ENCODE measurements at places on chromosomes 2 and 18. TPM values are rescaled to one million over a fixed set of nuclear protein-coding genes. Genes with fewer than 3 reads are reported as not detected.

GRCh38 chr2:160679686-160680085 lies 186.1 kb upstream of the RBMS1 start:
- no peak for DNase-seq

DNA sequence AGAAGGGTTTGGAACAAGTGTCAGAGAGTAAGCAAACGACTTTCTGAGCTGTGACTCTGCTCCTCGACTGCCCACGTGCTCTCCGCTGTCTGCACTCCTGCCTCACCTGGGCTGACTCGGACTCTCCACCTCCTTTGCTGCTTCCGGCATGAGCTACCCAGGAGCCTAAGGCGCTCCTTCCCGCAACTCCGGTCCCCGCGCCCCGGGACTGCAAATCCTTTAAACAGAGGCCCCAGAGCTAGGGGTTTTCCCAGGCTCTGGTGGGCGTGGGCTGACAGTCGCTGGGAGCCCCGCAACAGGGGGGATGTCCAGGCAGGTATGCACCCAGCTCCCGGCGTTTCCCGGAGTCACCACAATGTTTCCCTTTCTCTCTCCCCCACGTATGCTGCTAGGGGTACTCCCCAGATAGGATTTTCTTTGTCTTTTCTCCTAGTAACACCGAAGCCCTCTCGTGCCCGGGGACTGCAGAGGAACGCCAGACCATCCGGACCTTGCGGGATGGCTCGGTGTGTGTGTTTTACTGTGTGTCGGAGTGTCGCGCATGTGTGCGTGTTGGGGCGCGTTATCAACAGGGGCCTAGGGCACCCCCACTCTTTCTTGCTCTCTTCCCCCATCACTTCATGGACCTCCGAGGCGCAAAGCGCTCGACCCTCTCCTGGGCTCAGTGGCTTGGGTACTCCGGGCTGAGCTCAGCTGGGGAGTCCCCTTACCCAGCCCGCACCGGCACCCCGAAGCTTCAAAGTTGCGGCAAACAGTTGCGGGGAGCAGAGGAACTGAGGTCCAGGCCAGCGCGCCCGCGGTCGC lies 691 bp upstream of the THSD7B start:
- no peak for DNase-seq

GRCh38 chr2:129347486-129348217 lies 631.8 kb upstream of the RAB6C start:
- DNase-seq: no peak

- peak; percentile 52 for DNase-seq
These were observed 119.2 kb downstream of the ANKRD44 start for GRCh38 chr2:197191177-197191939.

GRCh38 chr2:105636109-105636740 lies 108.5 kb upstream of the NCK2 start:
- no peak for DNase-seq

GRCh38 chr2:36965751-36966369 lies 476 bp downstream of the STRN start:
- peak; percentile 50 for DNase-seq

DNA sequence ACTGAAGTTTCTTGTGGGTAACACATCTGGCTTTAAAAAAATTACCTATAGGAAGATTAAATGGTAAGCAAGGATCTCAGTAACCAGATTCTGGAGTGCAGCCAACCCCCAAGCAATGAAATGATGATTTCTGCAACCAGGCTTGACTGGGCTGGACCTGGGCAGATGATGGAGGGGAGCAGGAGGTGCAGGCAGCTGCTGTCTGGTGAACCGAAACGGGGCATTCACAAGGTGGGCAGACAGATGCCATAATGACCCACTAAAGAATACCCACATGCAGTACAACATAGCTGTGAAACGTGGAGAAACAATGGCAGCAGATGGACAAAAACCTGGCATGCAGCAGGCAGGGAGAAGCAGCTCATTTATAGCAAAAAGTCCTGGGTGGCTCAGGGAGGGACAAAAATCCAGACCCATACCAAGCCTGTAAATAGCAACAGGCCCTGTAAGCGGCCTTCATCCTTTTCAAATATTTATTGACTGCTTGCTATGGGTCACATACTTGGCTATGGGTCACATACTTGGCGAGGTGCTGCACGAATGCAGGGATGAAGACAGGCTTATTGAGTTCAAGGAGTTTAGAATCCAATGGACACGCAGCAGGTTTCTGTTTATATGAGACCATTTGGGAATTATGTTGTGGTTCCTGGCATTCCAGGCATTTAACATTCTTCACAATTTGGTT lies 244.7 kb downstream of the HRH4 start:
- DNase-seq: peak; percentile 49

DNA sequence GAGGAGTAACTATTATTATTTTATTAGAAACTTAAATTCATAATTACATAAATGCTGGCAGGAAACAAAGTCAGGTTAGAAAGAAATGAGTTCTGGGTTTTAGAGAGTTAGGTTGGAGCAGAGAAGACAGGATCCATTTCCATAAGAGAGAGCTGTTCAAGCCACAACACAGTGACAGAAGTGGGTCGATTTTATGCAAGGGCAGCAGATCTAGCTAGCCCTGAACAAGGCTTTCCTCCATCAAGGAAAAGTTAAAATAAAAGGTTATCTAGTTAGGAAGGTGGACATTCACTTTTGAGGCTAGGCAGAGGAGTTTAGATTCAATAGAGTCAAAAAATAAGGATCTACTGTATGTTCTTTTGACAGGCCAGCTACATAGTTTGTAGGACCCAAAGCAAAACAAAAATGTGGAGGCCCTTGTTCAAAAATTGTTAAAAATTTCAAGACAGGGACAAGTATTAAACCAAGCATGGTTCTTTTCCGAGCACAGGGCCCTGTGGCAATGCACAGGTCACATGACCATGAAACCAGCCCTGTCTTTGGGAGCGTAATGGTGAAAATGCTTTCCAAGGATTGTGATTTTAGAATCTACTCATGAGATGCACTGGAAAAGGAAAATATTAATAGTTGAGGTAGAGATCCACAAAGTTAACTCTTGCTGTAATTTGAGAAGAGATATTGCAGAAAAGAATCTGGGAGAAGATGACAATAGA lies 91.2 kb upstream of the CREB1 start:
- no peak for DNase-seq

DNA sequence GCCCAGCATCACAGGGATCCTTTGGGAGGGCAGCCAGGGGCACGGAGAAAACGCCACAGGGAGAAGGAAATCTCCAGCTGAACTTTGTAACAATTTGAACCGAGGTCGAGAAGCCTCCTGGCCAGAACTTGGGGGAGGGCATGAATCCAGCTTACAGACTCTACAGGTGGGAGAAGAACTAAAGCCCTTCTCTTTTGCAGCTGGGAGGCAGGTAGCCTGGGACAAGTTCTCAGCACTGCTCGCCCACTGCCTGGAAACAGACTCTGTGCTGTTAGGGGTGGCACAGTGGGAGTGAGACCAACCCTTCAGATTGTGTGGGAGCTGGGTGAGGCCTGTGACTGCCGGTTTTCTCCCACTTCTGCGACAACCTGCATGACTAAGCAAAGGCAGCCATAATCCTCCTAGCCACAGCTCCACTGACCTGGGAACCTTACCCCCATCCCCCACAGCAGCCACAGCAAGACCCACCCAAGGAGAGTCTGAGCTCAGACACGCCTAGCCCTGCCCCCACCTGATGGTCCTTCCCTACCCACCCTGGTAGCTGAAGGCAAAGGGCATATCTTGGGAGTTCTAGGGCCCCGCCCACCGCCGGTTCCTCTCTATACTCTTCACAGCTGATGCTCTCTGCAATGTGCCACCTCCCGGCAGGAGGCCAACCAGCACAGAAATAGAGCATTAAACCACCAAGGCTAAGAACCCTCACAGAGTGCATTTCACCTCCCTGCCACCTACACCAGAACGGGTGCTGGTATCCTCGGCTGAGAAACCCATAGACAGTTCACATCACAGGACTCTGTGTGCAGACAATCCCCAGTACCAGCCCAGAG lies 136.0 kb upstream of the SIX2 start:
- no peak for DNase-seq

DNA sequence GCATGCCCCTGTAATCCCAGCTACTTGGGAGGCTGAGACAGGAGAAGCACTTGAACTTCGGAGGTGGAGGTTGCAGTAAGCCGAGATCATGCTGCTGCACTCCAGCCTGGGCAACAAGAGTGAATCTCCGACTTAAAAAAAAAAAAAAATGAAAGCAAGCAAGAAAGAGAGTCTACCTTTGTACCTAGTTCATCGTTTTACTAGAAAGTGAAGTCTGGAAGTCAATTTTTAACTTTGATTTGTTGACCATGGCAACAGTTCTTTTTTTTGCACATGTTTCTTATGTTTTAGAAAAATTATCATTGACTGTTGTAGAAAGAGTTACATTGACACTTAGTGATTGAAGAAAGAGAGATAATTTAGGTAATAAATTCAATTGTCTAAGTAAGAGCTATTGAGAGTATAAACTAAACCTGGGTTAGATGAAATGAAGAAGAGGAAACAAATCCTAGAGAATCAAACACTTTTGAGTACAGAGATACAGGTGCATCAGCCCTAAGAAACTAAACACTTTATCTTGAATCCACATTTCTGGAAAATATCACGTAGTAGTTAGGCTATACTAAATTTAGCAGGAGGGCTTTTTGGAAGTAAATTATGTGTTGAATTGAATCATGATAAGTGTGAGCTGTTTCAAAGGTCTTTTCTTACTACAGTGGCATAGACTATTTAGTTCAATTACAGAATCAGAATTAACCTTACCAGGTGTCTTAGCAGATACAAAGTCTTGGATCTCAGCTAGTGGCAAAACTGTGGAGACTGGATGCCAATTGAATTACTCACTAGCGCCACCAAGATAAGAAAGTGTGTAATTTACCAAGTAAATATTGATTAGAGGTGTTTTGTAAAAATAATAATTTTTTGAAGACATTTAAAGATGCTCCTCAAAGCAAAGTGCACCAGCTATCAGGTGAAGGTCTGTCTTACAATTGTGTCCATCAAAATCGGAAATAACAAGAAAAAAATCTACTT lies 303.4 kb upstream of the NRXN1 start:
- no peak for DNase-seq

TDRD15 gene
- not detected for total RNA-seq

GPR75 gene
- 2.1 TPM for total RNA-seq

POMC gene
- 5.8 TPM for total RNA-seq

L3MBTL4 gene
- total RNA-seq: not detected

C2orf15 gene
- not detected for total RNA-seq

ST8SIA3 gene
- total RNA-seq: not detected

FAM110C gene
- total RNA-seq: not detected

STPG4 gene
- total RNA-seq: not detected

All from GM23248 (cell line).